Calu3 (cell line): ENCODE measurements at places on chromosomes 3 and 15. TPM values are rescaled to one million over a fixed set of nuclear protein-coding genes. Genes with fewer than 3 reads are reported as not detected.
A peak's percentile ranks its signal among the peaks of the same experiment; 100 is the strongest.

POU1F1 gene
- total RNA-seq = not detected in 2 replicates

SYNPR gene
- 0.90 TPM in 1 of 2 replicates, not detected in the other for total RNA-seq

CRABP1 gene
- 0.51 TPM in 1 of 2 replicates, not detected in the other for total RNA-seq

SUSD5 gene
- total RNA-seq = 0.21 and 0.93 TPM in 2 replicates

CCR9 gene
- total RNA-seq = not detected in 2 replicates

DNA sequence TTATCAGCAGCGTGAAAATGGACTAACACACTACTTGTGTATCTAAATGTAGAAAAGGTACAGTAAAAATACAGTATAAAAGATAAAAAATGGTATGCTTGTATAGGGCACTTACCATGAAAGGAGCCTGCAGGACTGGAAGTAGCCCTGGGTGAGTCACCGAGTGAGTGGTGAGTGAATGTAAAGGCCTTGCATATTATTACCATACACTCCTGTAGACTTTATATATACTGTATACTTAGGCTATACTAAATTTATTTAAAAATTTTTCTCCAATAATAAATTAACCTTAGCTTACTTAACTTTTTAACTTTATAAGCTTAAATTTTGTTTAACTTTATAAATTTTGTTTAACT, 67.2 kb upstream of the TSPAN3 start:
- no peak overlapping the region for H3K4me3 ChIP-seq
- H3K4me1 ChIP-seq = peaks cover 13% of the 10 kb centered on the region
- no peak for DNase-seq
- no peaks in the 10 kb centered on the region for H3K36me3 ChIP-seq
- no peaks in the 10 kb centered on the region for H3K27me3 ChIP-seq

- H3K4me1 ChIP-seq = peaks cover 11% of the 10 kb centered on the region
- peak overlapping the region; percentile 72 for H3K27ac ChIP-seq
- H3K4me3 ChIP-seq = peak overlapping the region; percentile 86
- peak; percentile 63 for DNase-seq
Observed at GRCh38 chr3:180680097-180680430, 775 bp upstream of the CCDC39 start.

- DNase-seq = no peak
- H3K4me3 ChIP-seq = no peak overlapping the region
- no peaks in the 10 kb centered on the region for H3K27me3 ChIP-seq
- H3K4me1 ChIP-seq = no peaks in the 10 kb centered on the region
Observed at GRCh38 chr3:153484842-153485241, 322.8 kb downstream of the RAP2B start.

DNA sequence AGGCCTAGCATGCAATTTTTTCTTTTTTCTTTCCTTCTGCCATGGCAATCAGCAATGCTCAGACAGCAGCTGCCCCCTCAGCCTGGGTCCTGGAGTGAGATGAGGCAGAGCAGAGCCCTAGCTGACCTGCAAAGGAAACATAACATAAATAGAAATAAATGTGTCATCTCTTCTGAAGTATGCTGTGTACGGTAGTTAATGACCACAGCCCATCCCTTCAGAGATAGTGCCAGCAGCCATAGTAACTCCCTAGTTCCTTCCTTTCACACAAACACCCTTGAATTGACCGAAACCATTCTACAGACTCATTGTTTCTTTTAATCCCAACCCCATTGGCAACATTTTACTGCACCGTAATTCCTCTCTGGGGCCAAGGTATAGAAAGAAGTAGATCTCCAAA, 8.4 kb upstream of the CD47 start:
- no peak overlapping the region for H3K4me3 ChIP-seq
- H3K4me1 ChIP-seq = peaks cover 51% of the 10 kb centered on the region
- no peaks in the 10 kb centered on the region for H3K36me3 ChIP-seq
- no peak for DNase-seq

DNA sequence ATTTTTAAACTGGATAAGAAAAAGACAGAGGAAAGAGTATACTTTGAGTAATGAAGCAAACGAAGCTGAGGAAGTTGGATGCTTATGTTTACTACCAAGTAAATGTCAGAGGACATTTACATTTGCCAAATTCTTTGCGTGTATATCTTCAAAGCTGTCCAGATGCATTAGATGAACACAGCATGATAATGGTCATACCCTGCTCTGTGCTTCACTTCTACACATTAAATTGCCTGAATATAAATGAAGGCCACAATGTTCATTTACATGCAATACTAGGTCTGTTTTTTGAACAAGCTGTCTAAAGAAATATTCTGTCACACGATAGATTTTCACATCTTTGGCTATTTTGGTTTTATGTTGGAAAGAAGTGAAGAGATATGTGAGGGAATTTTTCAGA, 405.8 kb upstream of the ADAMTS9 start:
- H3K27me3 ChIP-seq = no peaks in the 10 kb centered on the region
- no peak overlapping the region for H3K4me3 ChIP-seq
- no peaks in the 10 kb centered on the region for H3K36me3 ChIP-seq
- no peak for DNase-seq

DNA sequence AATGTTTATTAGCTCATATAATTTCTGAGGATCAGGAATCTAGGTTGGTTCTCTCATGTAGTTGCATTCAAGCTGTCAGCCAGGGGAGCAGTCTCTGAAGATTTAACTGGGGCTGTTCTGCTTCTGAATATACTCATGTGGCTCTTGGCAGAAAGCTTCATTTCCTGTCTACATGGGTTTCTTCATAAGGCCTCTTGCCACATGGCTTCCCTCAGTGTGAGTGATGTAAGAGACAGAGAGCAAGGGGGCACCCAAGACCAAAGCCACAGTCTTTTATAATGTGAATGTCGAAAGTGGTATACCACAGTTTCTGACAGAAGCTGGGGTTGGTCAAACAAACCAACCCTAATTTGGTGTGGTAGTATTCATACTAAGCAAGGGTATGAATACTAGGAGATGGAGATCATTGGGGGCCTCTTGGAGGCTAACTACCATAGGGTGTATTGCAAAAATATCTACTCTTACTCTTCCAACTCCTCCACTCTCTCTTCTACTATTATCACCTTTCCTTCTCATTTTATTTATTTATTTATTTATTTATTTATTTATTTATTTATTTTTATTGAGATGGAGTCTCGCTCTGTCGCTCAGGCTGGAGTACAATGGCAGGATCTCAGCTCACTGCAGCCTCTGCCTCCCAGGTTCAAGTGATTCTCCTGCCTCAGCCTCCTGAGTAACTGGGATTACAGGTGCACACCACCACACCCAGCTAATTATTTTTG, 123.8 kb downstream of the B3GALNT1 start:
- H3K36me3 ChIP-seq = peaks cover 8% of the 10 kb centered on the region
- no peaks in the 10 kb centered on the region for H3K27me3 ChIP-seq
- H3K27ac ChIP-seq = peak overlapping the region; percentile 83
- DNase-seq = no peak
- no peak overlapping the region for H3K4me3 ChIP-seq

DNA sequence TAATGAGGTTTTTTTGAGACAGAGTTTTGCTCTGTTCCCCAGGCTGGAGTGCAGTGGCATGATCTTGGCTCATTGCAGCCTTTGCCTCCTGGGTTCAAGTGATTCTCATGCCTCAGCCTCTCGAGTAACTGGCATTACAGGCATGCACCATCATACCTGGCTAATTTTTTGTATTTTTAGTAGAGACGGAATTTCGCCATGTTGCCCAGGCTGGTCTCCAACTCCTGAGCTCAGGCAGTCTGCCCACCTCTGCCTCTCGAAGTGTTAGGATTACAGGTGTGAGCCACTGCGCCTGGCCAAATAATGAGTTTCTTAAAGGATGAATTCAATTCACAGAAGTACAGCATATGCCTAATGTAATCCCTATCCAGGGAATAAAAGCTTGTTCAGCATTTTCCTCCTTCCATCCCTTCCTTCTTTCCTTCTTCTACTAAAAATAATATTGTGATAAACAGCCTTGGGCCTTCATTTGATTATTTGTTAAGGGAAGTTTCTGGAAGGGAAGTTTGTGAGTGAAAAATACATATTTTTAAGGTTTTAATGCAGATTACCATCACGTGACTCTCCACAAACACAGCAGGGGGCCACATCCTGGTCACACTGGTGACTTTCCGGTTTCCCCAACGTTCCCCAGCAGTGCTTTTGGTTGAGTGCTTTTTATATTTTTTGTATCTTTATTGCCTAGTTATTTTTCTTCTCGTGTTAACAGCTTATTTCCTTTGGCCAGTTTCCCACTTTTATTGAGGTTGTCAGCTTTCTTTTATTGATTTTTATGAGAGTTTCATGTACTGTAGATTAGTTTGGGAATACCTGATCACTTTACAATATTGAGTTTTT, 116.8 kb downstream of the USP13 start:
- H3K4me3 ChIP-seq = no peak overlapping the region
- no peaks in the 10 kb centered on the region for H3K4me1 ChIP-seq

- no peaks in the 10 kb centered on the region for H3K36me3 ChIP-seq
- H3K4me3 ChIP-seq = no peak overlapping the region
- H3K27me3 ChIP-seq = no peaks in the 10 kb centered on the region
- no peak for DNase-seq
- H3K4me1 ChIP-seq = no peaks in the 10 kb centered on the region
- no peak overlapping the region for H3K27ac ChIP-seq
Observed at GRCh38 chr3:17579289-17580031, 163.0 kb downstream of the TBC1D5 start.

DNA sequence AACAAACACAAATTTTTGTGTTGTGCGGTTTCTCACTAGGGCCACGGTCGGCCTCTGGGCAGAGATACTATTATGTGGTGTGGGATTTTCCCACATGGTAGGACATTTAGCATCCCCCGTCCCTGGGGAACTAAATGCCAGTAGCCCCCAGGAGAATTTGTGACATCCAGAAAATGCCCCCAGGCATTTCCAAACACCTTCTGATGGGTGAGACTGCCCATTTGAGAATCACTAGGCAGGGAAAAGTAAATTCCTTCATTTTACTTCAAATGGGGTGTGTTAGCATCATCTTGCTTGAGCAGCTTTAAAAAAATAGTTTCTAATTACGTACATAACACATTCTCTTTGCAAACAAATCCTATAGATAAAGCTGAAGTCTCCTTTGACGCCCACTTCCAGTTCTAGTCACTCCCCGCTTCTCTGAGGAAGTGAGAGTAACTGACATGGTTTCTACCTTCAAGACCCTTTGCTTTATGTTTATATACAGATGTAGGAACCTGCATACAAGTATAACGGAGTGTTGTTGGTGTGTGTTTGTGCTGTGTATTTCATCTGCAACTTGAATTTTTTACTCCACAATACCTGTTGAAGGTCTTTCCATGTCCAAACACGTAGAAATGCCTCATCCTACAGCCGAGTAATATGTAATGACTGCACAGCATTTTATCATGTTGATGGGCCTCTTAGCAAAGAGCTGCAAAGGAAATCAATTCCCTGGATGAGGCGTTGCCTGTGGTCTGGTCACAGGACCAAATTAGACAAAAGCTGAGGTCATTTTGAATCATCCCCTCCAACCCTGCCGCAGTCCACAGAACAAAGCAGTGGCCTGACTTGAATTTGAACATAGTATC, 31.4 kb upstream of the ZBTB38 start:
- no peak for DNase-seq
- H3K27ac ChIP-seq = no peak overlapping the region
- H3K36me3 ChIP-seq = no peaks in the 10 kb centered on the region
- H3K4me3 ChIP-seq = no peak overlapping the region
- H3K27me3 ChIP-seq = no peaks in the 10 kb centered on the region

- H3K27ac ChIP-seq = no peak overlapping the region
- no peak overlapping the region for H3K4me3 ChIP-seq
- no peaks in the 10 kb centered on the region for H3K27me3 ChIP-seq
- no peaks in the 10 kb centered on the region for H3K4me1 ChIP-seq
- no peaks in the 10 kb centered on the region for H3K36me3 ChIP-seq
Observed at GRCh38 chr3:186180891-186181481, 72.1 kb upstream of the ETV5 start.

- H3K36me3 ChIP-seq = no peaks in the 10 kb centered on the region
- H3K27me3 ChIP-seq = no peaks in the 10 kb centered on the region
- no peak overlapping the region for H3K4me3 ChIP-seq
Observed at GRCh38 chr15:57457726-57458125, 81.4 kb downstream of the CGNL1 start.

DNA sequence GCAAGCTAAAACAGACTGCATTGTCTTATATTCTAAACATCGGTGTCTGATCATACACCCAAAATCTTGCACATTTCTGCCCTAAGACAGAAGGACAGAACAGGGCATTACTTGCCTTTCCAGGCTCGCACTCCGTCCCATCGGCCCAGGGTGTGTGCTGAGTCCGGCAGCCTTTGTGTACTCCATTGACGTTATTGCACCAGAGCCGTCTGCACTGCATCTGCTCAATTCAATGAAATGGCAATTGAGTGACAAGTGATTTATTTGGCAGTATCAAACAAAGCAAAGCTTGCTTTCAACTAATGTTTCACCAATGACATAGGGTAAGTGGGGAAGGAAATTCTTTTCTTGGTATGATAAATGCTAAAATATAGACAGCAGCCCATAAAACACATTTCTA, 40.0 kb downstream of the ADAMTS9 start:
- H3K4me3 ChIP-seq = no peak overlapping the region
- H3K27me3 ChIP-seq = no peaks in the 10 kb centered on the region
- H3K4me1 ChIP-seq = peaks cover 17% of the 10 kb centered on the region
- peaks cover 15% of the 10 kb centered on the region for H3K36me3 ChIP-seq

DNA sequence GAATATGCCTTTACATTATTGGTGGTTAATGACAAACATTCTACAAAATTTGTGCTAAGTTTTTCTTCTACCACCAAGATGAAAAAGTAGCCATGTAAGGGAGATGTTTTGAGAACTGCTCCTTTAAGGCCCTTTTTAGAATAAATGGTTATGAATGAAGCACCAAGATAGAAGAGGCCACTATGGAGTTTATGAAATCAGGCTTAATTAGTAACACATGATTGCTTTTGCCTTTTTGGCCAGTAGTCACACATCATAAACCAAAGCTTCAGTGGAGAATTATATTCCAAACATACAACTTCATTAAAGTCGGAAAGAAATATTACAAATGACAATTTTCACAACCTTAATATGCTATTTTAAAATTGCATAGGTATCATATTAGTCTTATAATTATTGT, 331.7 kb downstream of the RBMS3 start:
- no peak overlapping the region for H3K27ac ChIP-seq
- H3K4me3 ChIP-seq = no peak overlapping the region
- H3K27me3 ChIP-seq = no peaks in the 10 kb centered on the region

GRCh38 chr15:97955035-97955434, 5.5 kb upstream of the ARRDC4 start:
- peaks cover 8% of the 10 kb centered on the region for H3K36me3 ChIP-seq
- H3K27ac ChIP-seq = no peak overlapping the region
- peaks cover 10% of the 10 kb centered on the region for H3K4me1 ChIP-seq
- H3K27me3 ChIP-seq = no peaks in the 10 kb centered on the region

- H3K4me1 ChIP-seq = no peaks in the 10 kb centered on the region
- peaks cover 67% of the 10 kb centered on the region for H3K27me3 ChIP-seq
- no peak for DNase-seq
- no peak overlapping the region for H3K4me3 ChIP-seq
- no peaks in the 10 kb centered on the region for H3K36me3 ChIP-seq
Observed at GRCh38 chr3:54262541-54262940, 140.2 kb downstream of the CACNA2D3 start.

GRCh38 chr15:23497710-23498111, 50.7 kb upstream of the GOLGA6L2 start:
- no peaks in the 10 kb centered on the region for H3K27me3 ChIP-seq
- no peaks in the 10 kb centered on the region for H3K4me1 ChIP-seq
- H3K4me3 ChIP-seq = no peak overlapping the region
- no peaks in the 10 kb centered on the region for H3K36me3 ChIP-seq

- no peak overlapping the region for H3K27ac ChIP-seq
- peaks cover 8% of the 10 kb centered on the region for H3K27me3 ChIP-seq
- no peak for DNase-seq
- H3K36me3 ChIP-seq = no peaks in the 10 kb centered on the region
- H3K4me3 ChIP-seq = no peak overlapping the region
Observed at GRCh38 chr3:142115867-142116668, 33.3 kb downstream of the TFDP2 start.

- DNase-seq = no peak
- H3K4me1 ChIP-seq = no peaks in the 10 kb centered on the region
- no peaks in the 10 kb centered on the region for H3K36me3 ChIP-seq
- H3K4me3 ChIP-seq = no peak overlapping the region
- no peaks in the 10 kb centered on the region for H3K27me3 ChIP-seq
- H3K27ac ChIP-seq = no peak overlapping the region
Observed at GRCh38 chr3:187843654-187844053, 98.4 kb upstream of the BCL6 start.
